ENCODE measurements at places on chromosomes 3 and 15.

DNA sequence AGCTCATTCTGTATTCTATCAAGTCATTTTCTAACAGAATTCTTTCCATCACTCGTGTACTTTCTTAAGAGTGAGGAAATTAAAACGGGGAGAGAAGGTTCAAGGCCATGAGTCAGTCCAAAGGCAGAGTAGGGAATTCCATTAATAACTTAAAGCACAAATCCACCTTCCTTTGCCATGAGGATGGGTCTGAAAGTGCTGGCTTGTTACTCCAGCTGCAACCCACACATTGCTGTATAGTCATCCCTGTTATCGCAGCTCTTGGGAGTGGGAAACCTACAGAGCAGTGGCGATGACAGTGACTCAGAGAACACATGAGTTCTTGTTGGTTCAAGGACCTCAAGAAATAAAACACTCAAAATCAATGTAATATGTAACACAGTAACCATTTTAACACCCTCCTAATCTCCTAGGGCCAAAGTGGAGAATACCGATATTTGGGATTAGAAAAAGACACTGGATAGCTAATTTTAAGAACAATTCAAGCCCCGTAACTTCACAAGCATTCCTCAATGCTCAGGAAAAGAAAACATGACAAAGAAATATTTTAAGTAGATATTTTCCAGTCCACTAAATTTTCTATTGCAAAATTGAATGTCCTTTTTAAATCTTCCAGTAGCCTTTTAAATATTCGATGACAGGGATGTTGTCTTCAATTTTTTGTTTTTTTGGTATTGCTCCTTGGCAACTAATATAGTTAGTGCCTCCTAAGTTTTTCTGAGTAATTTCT lies 179.9 kb upstream of the THBS1 start:
- no peak for DNase-seq

DNA sequence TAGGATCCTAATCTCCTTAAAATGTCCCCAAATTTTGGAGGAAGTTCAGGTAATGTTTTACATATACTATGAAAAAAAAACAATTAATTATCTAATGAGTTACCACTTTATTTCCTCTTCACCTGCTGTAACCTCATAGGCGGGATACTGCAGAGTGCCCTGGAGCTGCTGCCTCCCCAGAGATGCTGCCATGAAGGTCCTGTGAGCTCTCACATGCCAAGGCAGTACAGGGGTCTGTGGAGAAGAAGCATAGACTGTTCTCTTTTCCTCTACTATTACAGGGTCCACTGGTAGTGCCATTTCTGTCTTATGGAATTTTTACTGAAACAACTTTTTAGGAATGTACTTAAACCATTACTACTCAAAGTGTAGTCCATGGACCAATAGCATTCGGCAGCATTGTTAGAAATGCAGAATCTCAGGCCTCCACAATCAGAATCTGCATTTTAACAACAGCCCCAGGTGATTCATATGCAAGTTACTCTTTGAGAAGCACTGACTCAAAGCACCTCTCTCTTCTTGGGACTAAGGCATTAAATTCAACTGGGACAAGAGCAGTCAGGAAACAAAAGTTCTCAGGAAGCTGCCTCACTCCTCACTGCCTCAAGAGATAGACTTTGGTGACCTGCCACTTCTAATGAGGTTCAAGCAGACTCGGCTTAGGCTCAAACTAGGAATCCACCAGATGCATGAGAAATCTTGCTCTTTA lies 30.3 kb upstream of the CPOX start:
- no peak for DNase-seq

GRCh38 chr3:3315846-3316245 lies 136.4 kb upstream of the CRBN start:
- no peak for DNase-seq

DNA sequence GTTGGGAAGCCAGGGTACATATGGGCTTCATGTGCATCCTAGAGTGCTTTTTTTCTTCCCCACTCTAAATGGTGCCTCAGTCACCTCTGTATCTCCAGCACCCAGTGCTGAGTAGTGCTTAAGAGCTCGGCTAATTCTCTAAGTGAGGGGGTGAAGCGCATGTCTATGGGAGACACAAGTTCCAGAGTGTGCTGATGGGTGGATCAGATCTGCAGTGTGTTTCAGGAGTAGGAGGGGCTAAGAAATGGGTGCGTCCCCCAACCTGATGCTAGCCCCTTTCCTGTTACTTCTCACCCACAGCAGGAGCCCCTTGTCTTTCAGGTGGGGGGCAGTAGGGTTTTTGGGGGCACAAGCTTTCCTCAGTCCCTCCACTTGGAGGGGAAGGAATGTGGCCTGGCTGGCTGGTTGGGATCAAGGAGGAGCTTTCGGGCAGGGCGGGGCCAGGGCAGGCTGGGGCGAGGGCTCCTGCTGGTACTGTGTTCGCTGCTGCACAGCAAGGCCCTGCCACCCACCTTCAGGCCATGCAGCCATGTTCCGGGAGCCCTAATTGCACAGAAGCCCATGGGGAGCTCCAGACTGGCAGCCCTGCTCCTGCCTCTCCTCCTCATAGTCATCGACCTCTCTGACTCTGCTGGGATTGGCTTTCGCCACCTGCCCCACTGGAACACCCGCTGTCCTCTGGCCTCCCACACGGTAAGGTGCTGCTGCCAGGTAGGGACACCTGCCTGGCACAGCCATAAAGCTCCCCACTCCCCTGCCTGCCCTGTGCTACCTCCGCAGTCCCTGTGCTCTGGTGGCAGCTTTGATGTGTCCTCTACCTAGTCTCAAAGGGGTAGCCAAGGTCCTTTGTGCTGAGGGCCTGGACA lies at the start of gene IL17RE:
IL17RE (plus strand) TSS at position 477 of the 866 bp plus-strand sequence; CDS start at position 562, 85 bp downstream.
- DNase-seq: no peak

- DNase-seq: no peak
Measured at GRCh38 chr3:61268644-61269043, 17.4 kb upstream of the FHIT start.
